Stimulated activated CD8-positive, alpha-beta memory T cell treated with anti-CD3 and anti-CD28 coated beads, Interleukin-4, amount 100 ng/mL, for 1 hour (primary cell): ENCODE measurements at places on chromosomes 5 and 9.

- peak; percentile 29 for DNase-seq
These were observed 17.0 kb upstream of the CRB2 start for GRCh38 chr9:123338710-123339665.

DNA sequence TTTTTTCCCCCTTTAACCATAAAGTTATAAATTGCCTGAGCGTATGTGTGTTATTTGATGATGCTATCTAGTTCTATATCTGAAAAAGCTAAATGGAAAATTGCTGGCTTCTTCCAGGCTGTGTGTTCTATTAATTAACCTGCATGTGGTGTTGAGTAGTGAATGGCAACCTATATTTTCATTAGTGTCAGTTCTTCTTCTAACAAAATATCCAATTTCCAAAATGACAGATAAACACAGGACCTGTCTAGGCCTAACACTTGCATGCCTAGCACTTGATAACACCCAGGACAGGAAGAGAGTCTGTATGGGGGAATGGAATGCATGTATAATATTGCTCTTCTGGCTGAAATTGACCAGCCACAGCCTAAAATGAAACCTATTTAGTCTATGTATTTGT lies 91.7 kb downstream of the CD180 start:
- DNase-seq = no peak

DNA sequence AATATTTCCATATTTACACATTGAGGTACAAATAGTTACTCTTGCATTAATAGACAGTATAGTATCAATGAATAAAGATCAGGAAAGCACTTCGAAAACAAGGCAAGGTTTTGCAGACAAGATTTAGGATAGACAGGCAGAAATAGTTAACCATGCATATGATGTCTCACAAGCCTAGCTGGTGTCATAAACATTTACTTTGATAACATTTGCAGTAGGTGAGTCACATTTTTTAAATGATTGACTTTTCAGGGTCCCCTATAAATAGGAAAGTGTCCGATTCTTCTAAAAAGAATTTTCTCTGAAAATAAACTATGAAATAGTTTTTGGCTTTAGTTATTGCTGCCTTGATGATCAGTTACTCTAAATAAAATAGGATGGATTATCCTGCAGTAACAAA lies 162.1 kb downstream of the SNX18 start:
- DNase-seq = no peak

- no peak for DNase-seq
These were observed 69.0 kb downstream of the SLC28A3 start for GRCh38 chr9:84271531-84271900.

- no peak for DNase-seq
These were observed 169.5 kb downstream of the TLR4 start for GRCh38 chr9:117873664-117874063.

- DNase-seq = no peak
These were observed 212.6 kb downstream of the ARHGAP26 start for GRCh38 chr5:142982821-142983200.

- peak; percentile 64 for DNase-seq
These were observed at the start of gene PTBP3 for GRCh38 chr9:112332977-112333638. PTBP3 (minus strand) TSS chr9:112333619; CDS start chr9:112297865, 35,754 bp downstream.

- no peak for DNase-seq
These were observed at the start of gene ZNF883 for GRCh38 chr9:113011911-113012381. ZNF883 (minus strand) TSS chr9:113012192.

DNA sequence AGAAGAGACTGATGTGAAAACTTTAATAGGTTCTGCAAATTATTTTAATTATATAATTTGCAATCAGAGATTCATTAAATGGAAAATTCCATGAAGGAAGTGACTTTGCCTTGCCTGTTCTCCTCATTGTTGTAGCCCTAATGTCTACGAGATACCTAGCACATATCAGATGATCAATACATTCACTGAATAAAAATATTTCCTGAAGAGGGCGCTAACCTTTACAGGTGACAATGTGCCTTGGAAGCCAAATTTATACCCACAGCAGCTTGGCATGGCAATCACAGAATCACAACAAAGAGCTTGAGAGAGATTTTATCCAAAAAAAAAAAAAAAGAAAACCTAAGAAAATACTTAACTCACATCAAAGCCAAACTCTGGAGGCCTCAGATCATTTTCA lies 17.4 kb downstream of the HAUS6 start:
- DNase-seq = no peak

GRCh38 chr5:125294844-125295243 lies 548.4 kb upstream of the ZNF608 start:
- no peak for DNase-seq

DNA sequence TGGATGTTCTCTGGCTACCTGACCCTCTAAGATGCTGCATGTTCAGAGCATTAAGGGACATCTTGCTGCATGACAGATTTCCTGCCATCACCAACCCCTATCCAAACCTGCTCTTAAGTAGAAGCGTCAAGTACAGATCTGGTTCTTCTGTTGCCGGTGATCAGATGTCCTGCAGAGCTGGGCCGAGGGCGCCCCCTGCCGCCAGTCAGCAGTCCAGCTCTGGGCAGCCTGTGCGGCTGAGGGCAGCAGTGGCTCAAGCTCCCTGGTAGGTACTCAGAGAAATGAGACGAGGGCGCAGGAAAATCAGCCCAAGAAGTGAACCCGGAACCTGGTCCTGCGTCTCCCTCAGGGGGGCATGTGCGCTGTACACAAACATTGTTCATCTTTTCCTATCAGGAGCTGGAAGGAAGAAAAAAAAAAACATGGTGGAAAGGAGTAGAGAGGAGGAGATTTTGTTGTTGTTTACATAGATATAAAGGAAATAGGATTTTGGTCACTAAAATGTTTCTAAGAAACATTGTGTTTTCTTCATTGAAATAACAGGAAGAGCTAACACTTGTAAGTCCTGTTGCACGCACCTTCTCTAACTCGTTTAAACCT lies 95.8 kb downstream of the CFAP90 start:
- no peak for DNase-seq

GRCh38 chr9:124290743-124291554 lies 33.2 kb downstream of the NEK6 start:
- DNase-seq = no peak

DNA sequence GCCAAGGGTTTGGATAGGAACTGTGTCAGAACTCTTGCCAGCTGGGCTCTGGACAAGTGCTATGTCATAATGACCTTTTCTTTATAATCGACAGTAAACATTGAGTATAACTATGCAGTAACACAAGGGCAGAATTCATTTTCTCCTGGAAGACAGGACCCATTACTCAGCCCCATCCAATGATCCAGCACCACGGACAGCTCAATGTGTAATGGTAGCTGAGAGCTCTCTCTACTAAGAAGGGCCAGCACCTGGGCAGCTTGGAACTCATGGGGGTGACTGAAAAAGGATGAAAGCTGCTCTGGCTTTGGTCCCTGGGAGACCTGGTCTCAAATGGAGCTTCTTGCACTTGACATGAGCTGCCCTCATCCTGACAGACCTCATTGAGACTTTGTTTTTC lies 347.8 kb downstream of the TRIM32 start:
- no peak for DNase-seq

- DNase-seq = no peak
These were observed 28.2 kb downstream of the FEM1C start for GRCh38 chr5:115516372-115516771.

DNA sequence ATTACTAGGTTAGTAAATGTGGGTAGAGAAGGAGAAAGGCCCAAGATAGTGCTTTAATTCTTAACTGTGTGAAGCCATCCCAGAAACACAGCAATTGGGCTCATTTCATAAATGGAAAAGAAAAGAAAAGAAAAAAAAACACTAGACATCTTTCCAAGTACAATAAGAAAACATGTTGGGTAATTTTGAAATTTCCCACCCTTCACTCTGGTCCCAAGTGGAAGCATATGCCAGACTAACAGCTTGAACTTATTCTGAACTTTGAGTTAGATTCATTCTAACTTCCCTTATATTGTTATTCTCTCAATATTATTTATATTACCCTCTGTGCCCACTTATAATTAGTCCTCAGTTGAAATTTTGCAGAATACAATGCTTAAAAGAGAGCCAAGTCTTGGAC lies 113.4 kb upstream of the GHR start:
- no peak for DNase-seq

- no peak for DNase-seq
These were observed 218.4 kb upstream of the MAST4 start for GRCh38 chr5:66377747-66378146.

- DNase-seq = no peak
These were observed 450.4 kb upstream of the NMUR2 start for GRCh38 chr5:152855441-152855840.

GRCh38 chr5:177103523-177104253 lies 17.0 kb downstream of the FGFR4 start:
- no peak for DNase-seq

DNA sequence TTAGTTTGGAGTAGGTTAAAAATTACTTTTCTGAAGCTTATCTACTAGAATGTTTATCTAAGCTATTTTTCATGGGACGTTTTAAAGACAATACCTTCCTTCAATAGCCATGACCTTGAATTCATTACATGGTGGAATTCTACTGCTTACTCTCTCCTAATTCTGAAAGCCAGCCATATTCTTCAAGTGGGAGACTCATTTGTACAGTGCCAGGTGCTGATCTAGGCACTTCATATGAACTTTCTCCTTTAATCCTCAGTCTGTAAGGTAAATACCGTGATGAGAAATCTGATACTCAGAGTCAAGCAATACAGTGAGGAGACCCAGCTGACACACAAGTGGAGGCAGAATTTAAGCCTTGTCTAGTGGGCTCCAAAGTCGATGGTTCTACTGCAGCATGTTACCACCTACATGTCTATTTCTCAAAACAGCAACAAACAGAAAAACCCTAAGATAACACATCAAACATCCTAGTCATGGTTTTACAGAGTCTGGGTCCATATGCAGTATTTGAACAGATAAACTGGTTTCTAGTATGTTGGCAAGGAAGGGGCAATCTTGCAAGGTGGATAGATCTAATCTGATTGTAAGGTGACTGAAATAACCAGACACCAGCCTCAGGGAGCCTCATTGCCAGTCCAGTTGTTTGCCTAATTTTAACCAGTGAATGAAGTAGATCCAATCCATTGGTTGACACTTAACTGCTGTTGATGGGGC lies 243.7 kb downstream of the PIK3R1 start:
- no peak for DNase-seq
